ENCODE measurements at places on chromosomes 7 and 10.

- DNase-seq: no peak
These were observed 19.7 kb downstream of the TLL2 start for GRCh38 chr10:96493871-96494525.

GRCh38 chr7:24284699-24285506, 913 bp downstream of the NPY start:
- DNase-seq: no peak

GRCh38 chr7:70637726-70638125, 494.2 kb upstream of the GALNT17 start:
- no peak for DNase-seq

GRCh38 chr7:129854401-129854800, 98.4 kb downstream of the UBE2H start:
- no peak for DNase-seq

GRCh38 chr10:2436933-2437332, 630.4 kb upstream of the PFKP start:
- DNase-seq: no peak

Data from G401 (cell line).